ENCODE measurements at places on chromosomes 5 and 9.
A peak's percentile ranks its signal among the peaks of the same experiment; 100 is the strongest.

GRCh38 chr9:72946821-72947220 lies 6.0 kb downstream of the ALDH1A1 start:
- no peak for DNase-seq

DNA sequence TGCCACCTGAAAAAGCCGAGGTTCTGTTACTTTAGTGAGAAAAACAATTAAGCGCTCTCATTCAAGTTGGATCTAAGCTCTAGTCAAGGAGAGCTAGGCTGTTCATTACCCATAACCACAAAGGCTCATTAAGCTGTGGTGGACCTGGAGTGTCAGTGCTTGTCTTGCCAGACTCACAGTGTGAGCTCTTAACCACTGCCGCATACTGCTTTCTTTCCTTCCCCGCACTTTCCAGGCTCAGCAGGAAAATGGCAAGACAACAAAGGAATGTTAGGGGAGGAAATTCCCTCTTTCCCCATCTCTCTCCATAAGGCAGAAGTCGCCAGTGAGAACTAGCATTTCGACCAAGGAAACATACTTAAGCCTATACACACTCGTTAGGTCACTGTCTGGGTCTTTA lies 467.3 kb downstream of the ENC1 start:
- no peak for DNase-seq

- no peak for DNase-seq
These were observed 60.0 kb downstream of the MEGF9 start for GRCh38 chr9:120654272-120654671.

DNA sequence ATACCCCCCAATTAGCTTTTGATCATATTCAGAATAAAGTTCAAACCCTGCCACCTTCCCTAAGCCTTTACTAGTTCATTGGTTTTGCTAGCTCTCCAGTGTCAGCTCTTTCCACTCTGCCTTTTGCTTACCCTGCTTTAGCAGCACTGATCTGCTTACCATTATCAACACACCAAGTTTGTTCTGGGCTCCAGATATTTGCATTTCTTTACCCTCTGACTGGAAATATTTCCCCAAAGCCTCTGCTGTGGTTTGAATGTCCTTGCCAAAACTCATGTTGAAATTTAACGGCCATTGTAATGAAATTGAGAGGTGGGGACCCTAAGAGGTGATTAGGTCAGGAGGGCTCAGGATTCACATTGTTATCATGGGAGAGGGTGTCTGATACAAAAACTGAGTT lies 99.5 kb downstream of the GCNT1 start:
- no peak for DNase-seq

DNA sequence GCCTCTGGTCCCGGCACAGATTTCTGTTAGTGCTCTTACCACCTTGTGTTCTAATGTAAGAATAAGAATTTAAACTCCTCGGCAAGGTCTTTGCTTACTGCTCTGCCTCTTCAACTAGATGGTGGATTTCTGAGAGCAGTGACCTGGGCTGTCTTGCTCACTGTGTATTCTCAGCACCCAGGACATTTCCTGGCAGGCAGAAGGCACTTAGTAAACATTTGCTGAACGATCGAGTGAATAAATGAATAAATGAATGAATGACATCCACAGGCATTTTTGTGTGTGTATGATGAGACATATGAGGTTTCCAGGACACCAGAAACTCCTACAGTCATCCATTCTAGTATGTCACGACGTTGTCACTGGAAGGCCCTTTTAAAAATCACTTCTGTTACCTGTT lies 143.2 kb downstream of the BOD1 start:
- DNase-seq: no peak

DNA sequence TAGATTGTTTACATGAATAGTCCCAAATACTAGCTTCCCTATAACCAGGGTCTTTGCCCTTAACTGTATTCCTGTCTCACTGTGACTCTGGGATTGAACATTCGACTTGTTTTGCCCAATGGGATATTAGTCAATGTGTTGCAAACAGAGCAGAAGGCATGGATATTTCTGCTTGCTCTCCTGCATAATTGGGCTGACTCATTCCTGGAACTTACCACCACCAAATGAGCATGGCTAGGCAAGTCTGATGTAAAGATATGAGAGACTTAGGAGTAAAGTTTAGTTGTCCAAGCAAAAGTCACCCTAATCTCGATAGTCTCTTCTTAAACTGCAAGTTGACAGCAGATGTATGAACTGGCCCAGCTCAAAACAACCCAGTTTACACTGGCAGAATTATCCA lies 273.5 kb upstream of the CCNG1 start:
- DNase-seq: no peak

DNA sequence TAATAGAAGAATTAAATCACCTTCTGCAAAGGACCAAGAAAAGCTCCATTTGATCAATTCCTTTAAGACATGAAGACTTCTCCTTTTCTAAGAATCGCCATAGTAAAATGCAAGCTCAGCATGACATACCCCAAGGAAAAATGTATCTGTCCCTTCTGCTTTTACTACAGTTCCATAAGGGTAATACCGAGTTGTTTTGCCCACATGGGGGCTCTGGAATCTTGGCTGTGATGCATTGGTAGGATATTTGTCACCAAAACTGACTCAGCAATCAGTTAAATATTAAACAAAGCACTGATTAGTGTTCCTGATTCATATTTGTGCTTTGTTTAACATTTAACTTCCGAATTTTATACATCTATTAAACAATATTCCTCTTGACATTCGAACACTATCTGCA lies 24.3 kb upstream of the KCNIP1 start:
- DNase-seq: no peak

DNA sequence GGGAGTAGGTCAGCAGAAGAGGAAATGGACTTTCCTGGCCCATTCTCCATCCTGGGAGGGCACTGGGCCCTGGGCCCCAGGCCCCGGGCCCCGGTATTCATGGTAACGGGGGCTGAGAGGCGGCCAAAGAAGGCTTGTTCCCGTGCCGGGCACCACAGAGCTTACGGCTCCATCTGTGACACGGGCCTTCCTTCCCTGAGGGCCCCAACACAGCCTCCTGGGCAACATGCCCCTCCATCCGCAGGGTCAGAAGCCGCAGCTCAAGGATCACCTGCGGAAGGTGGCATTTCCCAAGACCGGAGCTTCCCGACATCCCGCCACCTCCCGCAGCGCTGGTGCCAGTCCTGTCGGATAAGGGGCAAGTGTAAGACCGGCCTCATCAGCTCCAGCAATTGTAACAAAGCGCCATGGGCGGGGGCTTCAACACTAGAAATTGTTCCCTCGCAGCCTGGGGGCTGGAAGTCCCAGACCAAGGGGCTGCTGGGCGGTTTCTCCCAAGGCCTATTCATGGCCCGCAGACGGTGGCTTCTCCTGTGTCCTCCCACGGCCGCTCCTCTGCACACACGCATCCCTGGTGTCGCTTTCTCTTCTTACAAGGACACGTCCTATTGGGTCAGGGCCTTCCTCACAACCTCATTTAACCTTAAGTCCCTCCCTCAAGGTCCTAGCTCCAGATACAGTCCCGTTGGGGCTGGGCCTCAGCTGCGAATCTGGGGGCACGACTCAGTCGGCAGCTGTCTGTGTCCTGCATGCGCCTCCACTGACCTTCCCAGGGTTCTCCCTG lies 31.2 kb upstream of the SLC12A7 start:
- DNase-seq: no peak

DNA sequence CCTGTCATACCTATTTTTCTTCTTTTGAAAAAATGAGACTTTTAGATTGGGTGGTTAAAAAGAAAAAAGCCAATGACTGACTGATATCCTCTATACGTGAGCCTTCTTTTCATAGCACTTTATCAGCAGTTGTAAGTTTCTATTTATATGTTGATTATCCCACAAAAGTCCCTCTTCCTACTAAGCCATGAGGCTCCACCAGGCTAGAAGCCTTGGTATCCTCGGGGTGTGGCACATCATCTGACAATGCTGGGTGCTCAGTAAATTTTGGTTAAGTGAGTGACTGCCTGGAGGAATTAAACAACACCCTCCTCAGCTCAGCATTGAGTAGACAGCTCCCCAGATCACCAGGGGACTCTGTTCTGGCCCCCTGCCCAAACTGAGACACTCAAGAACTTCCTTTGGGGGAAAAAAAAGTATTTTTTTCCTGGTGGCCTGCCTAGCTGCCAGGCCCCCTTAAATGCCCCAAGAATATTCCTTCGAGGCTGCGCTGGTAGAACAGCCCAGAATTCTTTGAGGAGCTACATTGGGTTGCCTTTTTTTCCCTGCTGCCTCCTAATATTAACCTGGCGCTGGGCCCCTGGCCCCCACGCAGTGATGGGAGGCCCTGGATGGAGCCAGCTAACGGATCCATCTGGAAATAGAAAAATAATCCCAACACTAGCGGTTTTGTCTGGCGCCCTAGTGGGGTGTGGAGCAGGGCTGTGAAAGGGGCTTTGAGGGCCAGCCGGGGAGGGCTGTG lies 23.4 kb upstream of the COL27A1 start:
- DNase-seq: no peak

DNA sequence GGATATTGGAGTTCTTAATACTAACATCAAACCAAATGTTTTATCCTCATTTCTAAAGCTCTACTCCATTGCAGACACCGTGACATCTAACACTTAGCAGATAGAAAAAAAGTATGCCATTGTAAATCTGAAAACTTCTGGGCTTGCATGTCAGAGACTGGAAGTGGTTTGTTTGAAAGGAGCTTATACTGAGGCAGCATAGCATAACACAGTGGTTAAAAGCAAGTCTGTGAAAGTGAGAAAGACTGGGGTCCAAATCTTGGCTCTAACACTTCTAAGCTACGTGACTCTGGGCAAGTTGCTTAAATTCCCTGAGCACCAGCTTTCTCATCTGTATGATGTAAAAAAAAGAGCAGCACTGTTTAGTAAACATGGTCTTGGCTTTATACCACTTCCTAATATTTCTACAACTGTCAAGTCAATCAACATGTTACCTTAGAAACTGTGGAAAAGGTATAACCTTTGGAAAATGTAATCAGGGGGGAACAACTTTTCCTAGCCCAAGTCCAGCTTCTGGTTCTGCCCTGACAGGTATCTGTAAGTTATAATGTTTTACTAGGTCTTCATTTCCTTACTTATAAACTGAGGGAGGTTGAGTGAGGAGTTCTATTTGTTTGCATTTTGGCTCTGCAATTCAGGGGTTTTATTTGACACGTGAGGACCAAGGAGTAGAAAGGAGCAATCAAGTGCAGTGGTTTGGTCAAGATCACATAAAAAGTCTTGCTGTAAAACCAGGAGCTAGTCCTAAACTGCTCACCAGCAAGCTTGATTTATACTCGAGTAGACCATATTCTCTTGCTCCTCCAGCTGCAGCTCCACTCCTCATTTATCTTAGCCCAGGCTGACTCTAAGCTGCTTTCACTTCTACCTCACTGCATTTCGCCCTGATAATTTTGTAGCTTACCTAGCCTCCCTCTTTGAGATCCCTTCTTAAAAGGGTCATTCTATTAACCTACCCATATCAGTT lies 541.0 kb downstream of the RAB3C start:
- DNase-seq: no peak

DNA sequence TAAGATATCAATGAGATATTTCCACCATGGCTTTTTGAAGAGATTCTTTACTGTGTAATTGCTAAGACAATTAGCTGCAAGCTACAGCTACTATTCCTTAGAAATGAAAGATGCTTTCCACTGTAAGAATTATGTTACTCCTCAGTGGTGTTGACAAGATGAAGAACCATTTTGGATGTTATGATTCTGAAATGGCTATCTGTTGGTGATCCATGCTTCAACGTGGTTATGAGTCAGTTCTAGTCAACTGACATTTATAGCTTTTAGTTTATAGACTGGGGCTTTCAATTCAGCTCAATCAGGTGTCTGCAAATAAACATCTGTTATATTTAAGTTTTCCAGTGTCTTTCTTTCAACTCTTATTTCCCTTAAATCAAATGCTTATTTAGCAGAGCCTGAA lies 93.7 kb downstream of the SGCD start:
- DNase-seq: peak; percentile 11

- DNase-seq: no peak
These were observed 13.8 kb upstream of the LHX2 start for GRCh38 chr9:123997665-123998277.

DNA sequence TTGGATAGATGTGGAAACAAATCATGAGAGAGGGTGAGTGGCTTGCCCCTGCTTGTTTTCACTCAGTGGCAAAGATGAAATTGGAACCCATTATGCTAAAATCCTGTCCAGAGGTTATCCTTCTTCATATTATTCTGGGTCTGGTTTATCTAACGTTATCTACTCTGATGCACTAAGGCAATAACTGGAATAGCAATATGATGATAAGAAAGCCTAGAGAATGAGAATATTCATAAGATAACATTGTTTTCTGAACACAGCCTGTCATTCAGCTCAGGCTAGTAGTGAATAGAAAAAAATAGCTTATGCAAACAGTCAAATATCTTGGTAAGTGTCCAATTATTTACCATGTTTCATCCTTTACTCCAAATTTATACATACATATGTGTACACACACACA lies 132.0 kb upstream of the C6 start:
- no peak for DNase-seq

DNA sequence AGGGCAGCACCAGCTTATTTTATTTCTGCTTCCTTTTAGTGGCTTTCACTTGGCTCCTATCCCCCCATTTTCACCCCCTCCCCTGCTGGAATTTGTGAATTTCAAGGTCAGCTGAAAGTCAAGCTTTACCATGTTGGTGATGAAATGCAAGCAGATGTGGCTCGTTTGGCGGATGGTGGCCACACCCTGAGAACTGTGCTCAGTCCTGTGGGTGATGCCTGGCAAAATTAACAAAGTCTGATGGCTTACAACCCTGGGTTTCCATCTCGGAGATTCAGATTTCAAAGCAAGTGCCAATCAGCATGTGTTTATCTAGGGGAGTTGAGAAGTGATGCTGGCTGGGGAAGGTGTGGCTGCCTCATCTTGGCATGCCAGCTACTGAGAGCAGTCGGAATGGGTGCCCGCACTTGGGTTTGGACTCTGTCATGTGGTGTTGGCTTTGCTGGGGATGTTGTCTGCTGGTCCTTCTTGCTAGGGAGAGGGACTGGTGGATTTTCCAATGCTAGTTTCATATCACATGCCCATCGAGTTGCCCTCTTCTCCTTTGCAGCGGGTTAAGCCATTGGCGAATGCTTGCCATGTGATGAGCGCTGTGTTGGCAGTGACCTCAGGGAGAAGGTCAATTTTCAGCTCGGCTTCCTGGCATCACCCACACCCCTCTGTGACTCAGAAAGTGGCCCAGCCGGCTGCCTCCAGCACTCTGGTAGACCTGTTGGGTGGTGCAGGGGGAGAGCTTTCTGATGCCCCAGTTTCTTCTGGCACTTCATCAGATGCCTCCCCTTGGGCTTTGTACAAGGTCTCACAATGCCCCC lies 77.0 kb upstream of the PITX1 start:
- no peak for DNase-seq

GRCh38 chr5:67693956-67694809 lies 497.6 kb upstream of the CD180 start:
- peak; percentile 47 for DNase-seq
